Mesothelial cell of epicardium (in vitro differentiated cells): ENCODE measurements at places on chromosomes 5 and 9. TPM values are rescaled to one million over a fixed set of nuclear protein-coding genes. Genes with fewer than 3 reads are reported as not detected.

C5orf24 gene
- total RNA-seq, result 75.4 to 85.4 TPM (median 83.4 TPM) in 3 replicates

- no peak for DNase-seq
Observed at GRCh38 chr5:174612686-174613085, 111.7 kb upstream of the MSX2 start.

ACER2 gene
- total RNA-seq, result 2.9 to 3.1 TPM (median 3.1 TPM) in 3 replicates

DNA sequence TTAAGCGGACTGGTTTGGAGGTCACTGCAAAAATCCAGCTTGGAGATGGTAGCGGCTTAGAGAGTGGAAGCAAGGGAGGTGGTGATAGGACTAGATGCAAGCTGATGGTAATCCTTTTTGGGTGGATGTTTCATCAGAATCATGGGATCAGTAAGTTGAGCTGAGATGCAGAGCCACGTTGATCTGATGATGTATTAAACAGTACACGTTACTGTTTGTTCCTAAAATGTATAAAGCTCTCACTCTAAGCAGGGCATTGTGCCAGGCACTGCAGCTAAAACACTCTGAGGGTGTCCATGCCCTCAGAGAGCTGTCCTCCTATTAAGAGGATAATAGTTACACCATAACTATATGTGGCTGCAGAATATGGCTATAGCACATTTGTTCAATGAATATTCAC is 93.1 kb downstream of the JAKMIP2 start:
- no peak for DNase-seq

C9 gene
- not detected in 3 replicates for total RNA-seq

ENC1 gene
- total RNA-seq, result 123 to 129 TPM (median 125 TPM) in 3 replicates

CCL28 gene
- total RNA-seq, result not detected in 3 replicates

MZB1 gene
- total RNA-seq, result 0.20 TPM in 1 of 3 replicates, not detected in the others

GRCh38 chr5:156181656-156182055 is 145.3 kb upstream of the SGCD start:
- no peak for DNase-seq

DNA sequence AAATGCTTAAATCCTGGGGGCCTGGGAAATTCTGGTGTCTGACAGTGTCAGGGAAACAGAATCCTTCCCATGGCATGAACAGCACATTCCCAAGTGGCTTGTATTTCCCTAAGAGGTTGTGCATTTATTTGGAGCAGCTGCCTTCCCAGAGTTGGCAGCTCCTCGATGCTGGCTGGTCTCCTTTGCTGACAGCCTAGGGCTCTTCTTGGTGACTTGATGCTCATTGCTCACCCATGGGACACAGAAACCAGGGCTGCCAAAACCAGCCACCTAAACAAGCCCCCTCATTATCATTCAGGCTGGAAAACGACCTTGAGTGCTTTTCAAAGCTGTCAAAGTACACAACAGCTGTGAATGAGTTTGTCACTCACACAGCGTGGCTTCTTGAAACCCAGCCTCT is 24.2 kb downstream of the ENHO start:
- DNase-seq, result no peak

IL33 gene
- 4.2 to 5.4 TPM (median 4.7 TPM) in 3 replicates for total RNA-seq

GRCh38 chr5:446883-447263 is 3.9 kb downstream of the EXOC3 start:
- DNase-seq, result no peak

DNA sequence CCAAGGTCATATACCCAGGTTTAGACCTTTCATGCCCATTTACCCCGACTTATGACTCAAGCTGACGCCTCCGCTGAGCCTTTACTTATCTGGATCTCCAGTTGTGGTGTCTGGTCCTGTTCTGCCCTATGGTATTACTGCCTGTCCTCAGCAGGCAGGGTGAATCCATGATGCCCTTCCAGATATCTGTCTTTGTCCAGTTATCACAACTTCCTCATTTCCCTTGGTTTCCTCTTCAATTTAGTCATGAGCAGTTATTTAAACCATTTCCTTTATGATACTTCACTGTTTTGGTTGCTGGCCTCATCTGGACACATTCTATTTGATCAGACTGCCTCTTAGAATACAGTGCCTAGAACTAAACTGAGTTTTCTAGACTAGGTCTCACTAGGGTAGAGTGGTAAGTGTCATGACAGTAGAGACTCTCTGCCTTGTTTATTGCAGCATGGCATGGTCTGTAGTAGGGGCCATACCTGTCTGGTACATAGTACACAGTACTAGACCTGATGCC is 93.3 kb downstream of the MELK start:
- DNase-seq, result no peak

GRCh38 chr5:172769342-172769615 is 1.7 kb downstream of the DUSP1 start:
- DNase-seq, result no peak

GRCh38 chr5:172111852-172112225 is 76.2 kb downstream of the STK10 start:
- no peak for DNase-seq

GRCh38 chr5:96481009-96481786 is 48.1 kb upstream of the PCSK1 start:
- no peak for DNase-seq

PAX5 gene
- total RNA-seq, result not detected in 3 replicates

PSD2 gene
- total RNA-seq, result 0.78 to 0.95 TPM (median 0.86 TPM) in 3 replicates

DNA sequence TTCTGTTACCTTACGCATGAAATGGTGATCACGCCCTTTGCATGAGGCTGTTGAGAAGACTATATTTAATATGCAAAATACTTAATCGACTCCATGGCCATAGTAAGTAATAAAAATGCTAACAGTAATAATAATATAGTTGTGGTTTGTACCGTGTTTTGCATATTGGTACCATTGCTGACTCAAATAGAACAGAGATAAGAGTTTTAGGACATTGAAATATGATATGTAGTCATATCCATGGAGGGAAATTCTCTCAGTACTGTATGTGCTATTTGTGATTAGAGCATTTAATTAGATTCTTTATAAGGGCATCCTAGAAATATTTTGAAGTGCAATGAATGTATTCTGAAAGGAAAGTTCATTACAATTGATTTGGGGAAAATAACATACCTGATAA is 41.9 kb downstream of the CFAP90 start:
- DNase-seq, result no peak

DNA sequence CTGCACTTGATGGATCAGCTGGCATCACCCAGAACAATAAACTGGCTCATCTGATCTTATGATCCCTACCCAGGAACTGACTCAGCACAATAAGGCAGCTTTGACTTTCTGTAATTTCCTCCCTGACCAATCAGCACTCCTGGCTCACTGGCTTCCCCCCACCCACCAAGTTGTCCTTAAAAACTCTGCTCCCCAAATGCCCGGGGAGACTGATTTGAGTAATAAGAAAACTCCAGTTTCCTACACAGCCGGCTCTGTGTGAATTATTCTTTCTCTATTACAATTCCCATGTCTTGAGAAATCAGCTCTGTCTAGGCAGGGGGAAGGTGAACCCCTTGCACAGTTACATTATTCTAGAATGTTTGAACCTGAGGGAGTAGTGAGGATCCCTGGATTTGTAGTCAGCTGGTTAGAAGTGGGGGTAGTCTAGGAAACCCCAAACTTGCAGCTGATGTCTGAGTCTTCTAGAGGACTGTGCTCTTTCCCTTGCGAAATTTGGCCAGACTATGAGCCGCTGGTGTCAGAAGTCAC is 111.7 kb upstream of the NEK6 start:
- no peak for DNase-seq

DNA sequence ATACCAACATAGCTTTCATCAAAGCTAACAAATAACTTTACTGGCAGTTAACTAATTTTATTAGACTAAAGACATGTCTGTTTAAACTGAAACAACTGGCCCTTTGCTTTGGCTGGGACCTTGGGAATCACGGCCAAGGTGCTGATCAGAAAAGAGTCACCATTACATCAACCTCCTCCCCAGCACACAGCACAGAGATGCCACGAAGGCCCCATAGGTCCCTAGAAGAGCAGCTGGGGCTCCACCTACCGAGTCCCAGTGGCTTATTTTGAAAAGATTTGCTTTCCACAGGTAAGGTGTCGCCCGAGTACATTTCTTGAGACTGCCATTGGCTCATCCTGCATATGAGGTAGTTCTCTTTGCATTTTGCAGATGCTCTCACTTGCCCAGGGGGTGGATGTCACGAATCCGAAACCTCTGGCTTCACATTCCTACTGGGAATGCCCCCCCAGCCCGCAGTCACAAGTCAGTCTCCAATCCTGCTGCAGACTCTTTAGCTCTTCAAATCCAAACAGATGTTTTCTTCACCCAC is 18.8 kb upstream of the HSD17B3 start:
- no peak for DNase-seq
